ENCODE measurements at places on chromosomes 5 and 9. TPM values are rescaled to one million over a fixed set of nuclear protein-coding genes. Genes with fewer than 3 reads are reported as not detected.
A peak's percentile ranks its signal among the peaks of the same experiment; 100 is the strongest.

DNA sequence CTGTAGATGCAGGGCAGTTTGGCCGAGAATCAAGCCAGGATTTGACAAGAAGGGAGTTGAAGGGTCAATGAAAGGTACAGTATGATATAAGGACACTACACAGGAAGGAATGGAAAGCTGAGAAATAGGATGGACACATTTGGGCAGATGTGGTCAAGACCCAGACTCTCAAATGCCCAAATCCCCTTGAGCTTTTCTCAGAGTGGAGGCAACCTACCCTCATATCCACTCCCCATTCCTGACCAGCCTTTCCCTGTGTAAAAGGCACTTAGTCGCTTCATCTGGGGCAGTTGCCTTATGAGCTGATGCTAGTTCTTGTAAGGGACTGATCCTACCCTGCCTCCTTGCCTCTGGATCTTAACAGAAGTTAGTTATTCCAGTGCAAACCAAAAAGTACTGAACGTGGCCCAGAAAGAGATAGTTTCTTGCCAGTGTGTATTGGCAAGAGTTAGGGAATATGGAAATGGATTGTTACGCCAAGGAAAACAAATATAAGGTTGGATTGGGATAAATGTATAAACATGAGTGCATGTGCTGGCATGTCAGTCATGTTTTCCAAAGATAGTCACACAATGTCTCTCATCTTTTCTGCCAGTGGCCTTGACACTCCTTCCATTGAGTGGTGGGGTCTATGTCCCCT is 4.1 kb upstream of the MCCC2 start:
- DNase-seq: no peak

GRCh38 chr5:13601112-13601511 is 343.4 kb downstream of the DNAH5 start:
- no peak for DNase-seq

- no peak for DNase-seq
Observed at GRCh38 chr5:66551945-66552344, 44.2 kb upstream of the MAST4 start.

PCDHB5 gene
- polyA plus RNA-seq: 3.2 TPM

DNA sequence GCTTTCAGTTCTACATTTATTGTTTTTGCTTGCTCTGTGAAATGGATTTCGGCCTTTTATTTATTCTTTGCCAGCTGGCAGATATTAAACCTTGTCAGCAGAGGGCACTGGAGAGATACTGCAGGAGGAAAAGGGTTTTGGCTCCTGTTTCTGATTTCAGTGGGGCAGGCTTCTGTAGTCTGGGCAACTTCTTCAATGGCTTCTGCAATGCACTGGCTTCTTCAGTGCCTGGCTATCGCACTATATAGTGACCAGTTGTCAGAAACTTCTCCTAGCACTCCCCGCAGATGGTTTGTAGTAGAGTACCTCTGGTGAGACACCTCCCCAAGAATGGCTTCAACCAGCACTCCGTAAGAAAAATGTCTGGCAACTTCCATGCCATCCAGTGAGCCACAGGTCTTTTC is 3.2 kb upstream of the NFX1 start:
- DNase-seq: peak; percentile 22

GRCh38 chr9:131676431-131676972 is 63.4 kb downstream of the RAPGEF1 start:
- DNase-seq: no peak

DNA sequence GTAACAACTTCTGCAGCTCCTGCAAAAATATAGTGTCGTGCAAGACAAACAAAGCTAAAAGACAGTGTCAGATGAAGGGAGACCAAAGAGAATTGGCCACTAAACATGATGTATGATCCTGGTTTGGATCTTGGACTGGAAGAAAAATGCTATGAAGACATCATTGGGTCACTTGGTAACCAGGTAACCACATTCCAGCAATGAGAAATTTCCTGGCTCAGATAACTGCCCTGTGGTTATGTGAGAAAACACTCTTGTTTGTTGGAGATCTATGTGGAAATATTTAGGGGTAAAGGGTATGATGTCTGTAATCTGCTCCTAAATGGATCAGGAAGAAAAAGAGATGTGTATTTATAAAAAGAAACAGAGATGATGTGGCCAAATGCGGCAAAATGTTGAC is 45.5 kb upstream of the ANKRD33B start:
- DNase-seq: no peak
